ENCODE measurements at places on chromosomes 2 and 18. TPM values are rescaled to one million over a fixed set of nuclear protein-coding genes. Genes with fewer than 3 reads are reported as not detected.

GRCh38 chr2:187890690-187891089 lies 336.5 kb upstream of the TFPI start:
- DNase-seq = peak; percentile 10

- DNase-seq = no peak
Observed at GRCh38 chr2:60699617-60700016, 56.5 kb upstream of the PAPOLG start.

- DNase-seq = no peak
Observed at GRCh38 chr2:152582081-152582480, 135.2 kb downstream of the PRPF40A start.

DNA sequence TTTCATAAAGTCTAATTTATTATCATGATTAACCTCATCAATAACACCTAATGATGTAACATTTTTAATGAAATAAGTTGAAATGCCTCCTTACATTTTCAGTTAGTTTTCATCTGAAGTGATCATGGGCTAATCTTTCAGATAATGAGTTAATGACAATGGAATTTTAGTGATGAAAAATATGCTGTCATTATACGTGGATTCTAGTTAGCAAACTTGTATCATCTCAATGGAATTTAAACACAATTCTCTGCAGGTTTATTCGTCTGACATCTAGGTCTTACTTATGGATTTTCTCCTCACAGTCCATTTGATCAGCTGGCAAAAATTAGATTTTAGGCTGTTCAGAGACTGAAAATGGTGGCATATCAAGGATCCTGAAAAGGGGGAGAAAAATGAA lies 885.0 kb downstream of the SLC4A3 start:
- DNase-seq = no peak

DNA sequence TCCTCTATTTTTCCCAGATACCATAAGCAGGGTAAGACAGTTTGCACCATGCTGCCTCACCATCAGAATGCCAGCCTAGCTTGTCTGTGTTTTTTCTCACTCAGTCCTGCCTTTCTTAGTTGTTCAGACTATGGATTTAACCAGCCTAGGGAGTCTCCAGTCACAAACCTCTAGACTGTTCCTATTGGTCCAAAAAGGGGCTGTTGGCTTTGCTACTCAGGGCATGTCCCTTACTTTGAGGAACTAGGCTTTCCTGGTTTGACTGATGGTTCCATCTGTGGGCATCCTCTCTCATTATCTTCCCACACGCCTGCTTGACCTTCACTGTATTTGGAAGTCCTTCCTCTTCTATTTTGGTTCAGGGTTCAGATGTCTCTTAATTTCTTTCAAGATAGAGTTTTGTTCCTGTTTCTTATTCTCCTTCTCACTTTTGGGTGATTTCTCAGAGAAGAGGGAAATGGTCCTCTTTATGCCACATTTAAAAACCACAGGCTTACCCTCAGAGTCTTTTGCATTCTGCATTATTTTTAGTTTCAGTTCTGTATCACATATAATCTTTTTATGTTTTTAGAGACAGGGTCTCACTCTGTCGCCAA lies 31.3 kb upstream of the TMEM131 start:
- no peak for DNase-seq

GRCh38 chr2:61176755-61177726 lies 15.1 kb downstream of the C2orf74 start:
- peak; percentile 99 for DNase-seq

GRCh38 chr2:180033993-180034894 lies 27.1 kb upstream of the CWC22 start:
- no peak for DNase-seq

DNA sequence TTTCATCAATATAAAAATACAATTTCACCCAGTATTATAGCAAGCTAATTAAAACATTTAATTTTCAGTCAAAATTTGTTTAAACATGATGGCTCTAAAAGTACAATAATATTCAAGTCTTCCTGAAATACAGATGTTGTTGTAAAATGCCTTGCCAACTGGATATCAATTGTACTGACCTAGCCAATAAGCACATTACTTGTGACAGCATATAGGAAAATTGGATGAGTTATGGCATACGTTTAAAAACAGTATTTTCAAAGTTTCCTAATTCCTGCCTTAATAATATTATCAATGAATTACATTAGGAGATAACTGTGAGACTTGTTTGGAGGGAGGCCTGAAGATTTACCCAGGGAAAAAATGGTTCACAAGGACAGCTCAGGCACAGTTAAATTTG lies 336.9 kb upstream of the CDH20 start:
- no peak for DNase-seq

DNA sequence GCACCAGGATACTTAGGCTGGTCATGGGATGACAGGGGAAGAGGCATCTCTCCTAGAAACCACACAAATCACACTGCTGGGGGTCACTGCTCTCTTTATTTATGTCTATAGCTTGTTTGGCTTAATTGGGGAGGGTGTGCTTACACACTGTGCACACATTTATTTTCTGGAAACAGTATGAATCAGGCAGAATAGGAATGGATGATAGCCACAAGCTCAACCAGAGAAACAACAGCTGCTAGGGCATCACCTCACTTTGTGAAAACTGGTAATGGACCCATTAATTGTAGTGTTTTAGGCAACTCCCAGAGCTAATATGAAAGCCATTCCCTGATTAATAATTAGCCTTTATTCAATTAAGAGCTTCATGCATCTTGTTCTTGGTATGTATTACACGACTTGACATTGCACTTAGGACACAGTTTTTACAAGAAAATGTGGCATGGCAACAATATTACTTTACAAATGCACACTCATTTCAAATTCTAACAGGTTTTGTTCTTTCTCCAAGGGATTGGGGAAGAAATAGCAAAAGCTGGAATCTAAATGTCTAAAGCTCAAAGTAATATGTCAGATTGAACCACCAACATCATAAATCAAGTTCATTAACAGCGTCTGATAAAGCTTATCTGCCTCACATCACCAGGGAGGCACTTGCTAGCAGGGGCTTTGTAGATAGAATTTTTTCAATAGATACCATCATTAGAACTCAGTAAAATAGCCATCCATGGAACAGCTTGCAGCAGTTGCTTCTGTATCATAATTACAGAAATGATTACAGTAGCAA lies 361.9 kb upstream of the FSHR start:
- DNase-seq = no peak

DNA sequence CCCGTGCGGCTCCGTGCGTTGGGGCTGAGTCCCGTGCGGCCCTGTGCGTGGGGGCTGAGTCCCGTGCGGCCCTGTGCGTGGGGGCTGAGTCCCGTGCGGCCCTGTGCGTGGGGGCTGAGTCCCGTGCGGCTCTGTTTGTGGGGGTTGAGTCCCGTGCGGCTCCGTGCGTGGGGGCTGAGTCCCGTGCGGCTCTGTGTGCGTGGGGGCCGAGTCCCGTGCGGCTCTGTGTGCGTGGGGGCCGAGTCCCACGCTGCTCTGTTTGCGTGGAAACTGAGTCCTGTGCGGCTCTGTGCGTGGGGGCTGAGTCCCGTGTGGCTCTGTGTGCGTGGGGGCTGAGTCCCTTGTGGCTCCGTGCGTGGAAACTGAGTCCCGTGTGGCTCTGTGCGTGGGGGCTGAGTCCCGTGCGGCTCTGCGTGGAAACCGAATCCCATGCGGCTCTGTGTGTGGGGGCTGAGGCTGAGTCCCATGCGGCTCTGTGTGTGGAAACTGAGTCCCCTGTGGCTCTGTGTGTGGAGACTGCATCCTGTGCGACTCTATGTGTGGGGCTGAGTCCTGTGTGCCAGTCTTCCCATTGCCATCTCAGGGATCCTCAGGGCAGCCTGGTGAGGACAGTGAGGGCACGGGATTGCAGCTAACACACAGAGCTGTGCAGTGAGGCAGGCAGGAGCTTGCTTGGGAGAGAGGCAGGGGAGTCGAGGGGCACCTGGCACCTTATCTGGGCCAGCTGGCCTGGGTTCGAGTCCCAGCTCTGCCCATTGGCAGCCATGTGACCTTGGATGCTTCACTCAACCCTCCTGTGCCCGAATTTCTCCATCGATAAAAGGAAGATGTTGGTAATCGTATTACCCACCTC lies 44.5 kb downstream of the LDLRAD4 start:
- DNase-seq = no peak

DNA sequence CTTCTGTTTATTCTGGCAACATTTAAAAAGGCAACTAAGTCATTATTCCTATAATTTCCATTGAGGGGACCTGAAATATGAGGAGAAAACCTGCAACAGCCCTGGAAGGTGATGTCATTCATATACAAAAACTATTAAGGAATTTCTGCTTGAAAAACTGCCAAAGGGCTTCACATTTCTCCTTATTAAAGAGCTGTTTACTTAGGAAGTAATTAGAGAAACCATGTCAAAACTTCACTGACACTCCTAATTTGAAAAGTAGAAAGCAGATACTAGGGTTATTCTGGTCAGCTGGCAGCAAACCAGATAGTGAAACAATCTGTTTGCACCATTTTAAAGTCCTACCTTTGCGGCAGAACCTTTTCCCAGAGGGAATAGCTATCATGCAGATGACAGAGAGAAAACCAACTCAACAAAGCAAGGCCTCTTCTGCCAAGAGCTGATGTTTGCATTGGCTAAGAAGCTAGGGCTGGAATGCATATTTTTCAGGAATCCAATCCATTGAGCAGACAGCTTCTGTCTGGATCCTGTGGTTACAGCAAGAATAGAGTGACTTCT lies 592.2 kb upstream of the SYT4 start:
- DNase-seq = no peak

GRCh38 chr18:44938720-44939665 lies 258.3 kb downstream of the SETBP1 start:
- DNase-seq = no peak

- DNase-seq = no peak
Observed at GRCh38 chr18:11246495-11247300, 97.3 kb upstream of the PIEZO2 start.

DNA sequence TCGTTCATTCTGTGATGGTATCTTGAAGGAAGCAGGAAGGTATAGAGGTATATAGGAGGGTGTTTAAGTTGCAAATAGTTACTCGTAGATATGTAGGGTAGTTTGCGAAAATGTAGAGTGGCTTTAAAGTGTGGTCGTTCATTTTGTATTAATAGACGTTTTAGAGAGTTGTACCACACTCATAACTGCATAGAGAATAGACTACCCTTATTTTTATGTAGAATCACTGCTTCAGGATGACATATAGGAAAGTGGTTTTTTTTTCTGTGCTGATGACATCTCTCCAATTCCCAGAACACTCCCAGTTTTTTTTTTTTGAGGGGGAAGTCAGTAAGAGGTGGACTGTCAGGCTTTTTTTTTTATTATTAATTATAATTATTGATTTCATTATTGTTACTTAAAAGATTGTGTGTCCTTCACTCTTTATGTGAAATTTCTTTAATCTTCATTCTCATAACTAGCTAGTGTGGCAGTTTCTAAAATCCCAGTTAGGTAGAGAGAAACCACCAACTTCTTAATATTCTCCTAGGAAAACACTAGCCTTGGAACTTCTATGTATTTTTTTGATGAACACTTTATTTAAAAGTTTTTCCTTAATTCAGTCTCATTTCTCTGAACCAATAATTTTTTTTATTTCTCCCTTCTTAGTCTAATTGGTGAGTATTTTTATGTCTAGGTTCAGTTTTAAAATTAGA lies 1.5 kb downstream of the ACTR3 start:
- no peak for DNase-seq

- DNase-seq = no peak
Observed at GRCh38 chr18:54187372-54187771, 37.1 kb downstream of the MBD2 start.

DNA sequence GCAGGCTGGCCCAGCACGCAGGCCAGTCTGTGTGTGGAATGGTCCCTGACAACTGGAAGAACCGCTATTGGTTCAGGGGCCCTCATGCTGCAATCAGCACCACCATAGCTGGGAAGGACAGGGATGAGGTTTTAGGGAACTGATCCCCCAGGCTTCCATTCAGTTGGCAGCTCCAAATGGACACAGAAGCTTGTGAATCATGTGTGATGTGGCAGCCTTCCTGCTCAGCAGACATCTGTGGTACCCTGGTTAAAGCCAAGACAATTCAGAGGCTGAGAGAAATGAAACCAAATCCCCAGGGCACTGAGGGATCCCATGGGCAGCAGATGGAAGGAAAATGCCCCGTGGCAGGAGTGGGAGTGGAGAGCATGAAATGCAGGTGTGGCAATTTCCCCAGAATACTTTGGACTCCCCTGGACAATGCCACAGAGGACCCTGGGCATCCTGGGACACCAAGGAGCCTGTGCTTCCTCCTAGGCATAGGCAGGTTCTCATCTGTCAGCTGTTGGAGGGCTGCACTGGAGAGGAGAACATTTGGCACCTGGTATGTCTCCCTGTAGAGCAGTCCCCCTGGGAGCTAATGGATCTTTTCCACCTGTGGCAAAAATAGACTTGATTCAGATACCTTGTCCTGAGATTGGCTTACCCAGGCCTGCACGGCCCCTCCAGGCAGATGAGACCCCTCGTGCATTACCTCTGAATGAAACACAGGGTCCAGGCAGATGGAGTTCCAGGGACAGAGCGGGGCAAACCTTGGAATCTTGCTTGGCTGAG lies 162.2 kb upstream of the BCL2L11 start:
- no peak for DNase-seq

- DNase-seq = no peak
Observed at GRCh38 chr2:26890341-26891000, 42.5 kb downstream of the DPYSL5 start.

GRCh38 chr2:72841462-72842125 lies 15.8 kb upstream of the EXOC6B start:
- no peak for DNase-seq

DNA sequence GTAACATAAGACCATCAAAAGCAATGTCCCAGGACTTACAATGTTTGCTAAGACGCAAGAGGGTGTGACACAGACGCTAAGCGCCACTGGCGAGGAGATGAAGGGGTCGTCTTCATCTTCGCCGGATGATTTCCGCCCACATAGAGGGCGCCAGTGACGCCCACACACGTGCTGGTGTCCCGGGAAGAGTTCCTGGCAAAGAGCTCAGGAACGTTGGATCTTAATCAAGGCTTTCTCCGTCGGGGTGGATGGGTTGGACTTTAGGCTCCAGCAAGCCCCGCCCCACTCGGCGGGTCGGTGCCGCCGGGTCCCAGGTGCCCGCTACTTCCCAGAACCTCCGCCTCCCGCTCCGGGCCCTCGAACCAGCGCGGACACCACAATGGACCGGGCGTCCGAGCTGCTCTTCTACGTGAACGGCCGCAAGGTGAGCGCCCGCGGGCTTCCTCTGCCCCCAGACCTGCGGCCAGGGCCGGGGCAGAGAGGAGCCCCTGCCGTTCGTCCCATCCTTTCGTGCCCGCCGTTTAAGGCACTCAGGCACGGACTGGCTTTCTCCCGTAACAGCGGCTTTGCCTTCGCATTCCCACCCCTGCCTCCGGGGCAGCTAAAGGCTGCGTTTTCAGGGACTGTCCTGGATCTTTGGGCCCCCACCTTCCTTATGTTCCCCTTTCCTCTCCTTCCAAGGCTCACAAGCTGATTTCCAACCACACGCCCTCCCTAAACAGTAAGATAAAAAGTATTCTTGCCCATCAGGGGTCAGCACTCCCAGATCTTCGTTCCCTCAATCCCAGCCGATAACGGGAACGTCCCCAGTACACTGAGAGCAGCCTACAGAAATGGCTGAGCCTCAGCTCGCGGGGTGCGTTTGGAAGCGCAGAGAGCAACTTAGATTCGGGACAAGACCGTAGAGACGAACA lies at the start of gene AOX1:
TSS of gene AOX1 (plus strand) at position 285 of the 914 bp plus-strand sequence. CDS start at position 380, 95 bp downstream.
- peak; percentile 29 for DNase-seq

FOXI3 gene
- 0.69 TPM for total RNA-seq

UGT1A8 gene
- not detected for total RNA-seq

FHOD3 gene
- total RNA-seq = 0.67 TPM

DNAJC27 gene
- 3.5 TPM for total RNA-seq

GRB14 gene
- total RNA-seq = 5.8 TPM

DSG3 gene
- total RNA-seq = not detected

All from endothelial cell (in vitro differentiated cells).